Mucosa of gallbladder (tissue), 1 donor: ENCODE measurements at places on chromosomes 6 and 20. TPM values are rescaled to one million over a fixed set of nuclear protein-coding genes. Genes with fewer than 3 reads are reported as not detected.

Gene FAM8A1
- total RNA-seq, result 34.3 TPM

Gene MUCL3
- 93.5 TPM for total RNA-seq

Gene FGD2
- total RNA-seq, result 20.5 TPM

Gene ADAM33
- 67.3 TPM for total RNA-seq

Gene SCUBE3
- 0.37 TPM for total RNA-seq

Gene TCF15
- 0.37 TPM for total RNA-seq

Gene POU3F2
- not detected for total RNA-seq

Gene TOP1
- 83.2 TPM for total RNA-seq

Gene FAM209A
- 0.46 TPM for total RNA-seq

Gene MSH5
- total RNA-seq, result 19.7 TPM

Gene PDE10A
- total RNA-seq, result 29.0 TPM

Gene RSPH4A
- total RNA-seq, result 0.49 TPM

Gene TFAP2C
- total RNA-seq, result 2.1 TPM

Gene C20orf204
- 1.7 TPM for total RNA-seq

Gene PHF3
- 54.4 TPM for total RNA-seq

Gene SLC17A3
- total RNA-seq, result 0.29 TPM

Gene CBFA2T2
- total RNA-seq, result 21.2 TPM

Gene FAM209B
- total RNA-seq, result 0.32 TPM

Gene NR2E1
- total RNA-seq, result not detected

Gene NRN1
- 6.4 TPM for total RNA-seq

Gene EPHA7
- total RNA-seq, result 11.3 TPM

Gene PSMB9
- total RNA-seq, result 31.2 TPM

Gene GSTA2
- 113 TPM for total RNA-seq

Gene RFX6
- not detected for total RNA-seq

Gene ZSCAN16
- 5.8 TPM for total RNA-seq

Gene GSTA3
- total RNA-seq, result not detected

Gene C20orf141
- not detected for total RNA-seq

Gene ZNF831
- total RNA-seq, result 1.4 TPM

Gene PRR18
- not detected for total RNA-seq

Gene EDEM2
- total RNA-seq, result 38.2 TPM

Gene PRSS35
- 2.8 TPM for total RNA-seq

Gene ATP6V1G2
- 4.1 TPM for total RNA-seq

Gene GLP1R
- total RNA-seq, result 0.06 TPM

Gene DNAH8
- total RNA-seq, result 0.03 TPM

Gene SYNJ2
- 26.8 TPM for total RNA-seq

Gene ADGRF5
- total RNA-seq, result 10.1 TPM

Gene GSTA5
- total RNA-seq, result not detected

Gene GLO1
- total RNA-seq, result 62.9 TPM

Gene FAM83D
- 48.3 TPM for total RNA-seq

Gene OR2H1
- not detected for total RNA-seq

Gene PRDM13
- total RNA-seq, result not detected

Gene POPDC3
- total RNA-seq, result 0.26 TPM

Gene SLC26A8
- total RNA-seq, result not detected

Gene E2F1
- total RNA-seq, result 2.3 TPM

Gene C6orf15
- not detected for total RNA-seq

Gene ZHX3
- 47.3 TPM for total RNA-seq

Gene NOX3
- total RNA-seq, result not detected
